ENCODE measurements at places on chromosomes 1 and 21.
A peak's percentile ranks its signal among the peaks of the same experiment; 100 is the strongest.

GRCh38 chr1:156257711-156258110 is 9.9 kb upstream of the PAQR6 start:
- DNase-seq = no peak

GRCh38 chr1:32962248-32962896 is 2.2 kb downstream of the RNF19B start:
- DNase-seq = no peak

GRCh38 chr21:23524685-23525084 is 2082.6 kb downstream of the MRPL39 start:
- no peak for DNase-seq

DNA sequence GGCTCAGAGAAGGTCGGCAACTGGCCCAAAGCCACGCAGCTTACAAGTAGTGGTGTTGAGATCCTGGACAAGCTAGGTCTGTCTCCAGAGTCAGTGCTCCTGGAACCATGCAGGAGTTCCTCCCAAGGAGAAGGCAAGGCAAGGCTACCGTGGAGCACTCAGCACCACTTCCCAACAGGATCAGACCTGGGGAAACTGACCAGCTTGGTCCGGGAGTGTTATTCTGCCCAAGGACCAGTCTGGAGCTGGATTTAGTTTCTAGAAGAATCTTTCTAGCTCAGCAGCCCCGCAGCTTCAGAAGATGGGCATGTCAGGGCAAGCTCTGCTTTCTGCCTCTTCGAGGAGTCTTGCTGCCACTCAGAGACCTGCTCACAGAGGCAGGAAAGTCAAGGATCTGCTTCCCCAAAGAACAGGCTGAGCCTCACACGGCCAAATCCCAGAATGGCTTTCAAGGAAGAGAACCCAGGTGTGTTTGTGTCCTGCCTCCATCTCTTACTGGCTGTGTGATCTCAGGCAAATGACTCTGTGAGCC is 302.8 kb downstream of the MATN1 start:
- DNase-seq = no peak

DNA sequence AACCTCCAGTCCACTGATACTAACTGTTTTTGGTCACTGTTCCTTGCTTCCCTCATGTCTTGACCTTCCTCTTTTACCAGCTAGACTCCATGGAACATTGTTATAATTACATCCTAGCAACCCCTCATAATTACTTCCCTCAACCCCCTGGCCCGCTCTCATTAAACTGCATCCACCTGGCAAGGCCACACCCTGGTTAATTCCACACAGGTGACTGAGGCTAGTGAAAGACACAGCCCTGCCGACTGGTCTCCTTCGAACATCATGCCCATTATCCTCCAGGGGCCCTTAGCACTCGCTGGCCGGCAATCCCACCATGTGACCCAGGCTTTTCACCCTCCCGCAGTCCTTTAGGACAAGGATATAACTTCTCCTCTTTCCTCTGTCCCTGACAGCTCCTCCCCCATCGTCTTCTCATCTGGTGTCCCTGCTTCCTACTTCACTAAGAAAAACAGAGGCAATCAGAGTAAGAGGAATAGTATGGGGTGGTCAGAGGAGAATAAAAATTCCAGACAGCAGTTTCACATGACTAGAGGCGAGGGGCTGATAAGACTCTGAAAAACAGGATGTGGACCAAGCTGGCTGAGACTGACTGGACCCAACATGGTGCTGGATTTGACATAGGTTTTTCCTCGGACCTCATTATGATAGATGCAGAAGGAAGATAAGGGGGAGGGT is 8.8 kb upstream of the TENT5B start:
- DNase-seq = no peak

DNA sequence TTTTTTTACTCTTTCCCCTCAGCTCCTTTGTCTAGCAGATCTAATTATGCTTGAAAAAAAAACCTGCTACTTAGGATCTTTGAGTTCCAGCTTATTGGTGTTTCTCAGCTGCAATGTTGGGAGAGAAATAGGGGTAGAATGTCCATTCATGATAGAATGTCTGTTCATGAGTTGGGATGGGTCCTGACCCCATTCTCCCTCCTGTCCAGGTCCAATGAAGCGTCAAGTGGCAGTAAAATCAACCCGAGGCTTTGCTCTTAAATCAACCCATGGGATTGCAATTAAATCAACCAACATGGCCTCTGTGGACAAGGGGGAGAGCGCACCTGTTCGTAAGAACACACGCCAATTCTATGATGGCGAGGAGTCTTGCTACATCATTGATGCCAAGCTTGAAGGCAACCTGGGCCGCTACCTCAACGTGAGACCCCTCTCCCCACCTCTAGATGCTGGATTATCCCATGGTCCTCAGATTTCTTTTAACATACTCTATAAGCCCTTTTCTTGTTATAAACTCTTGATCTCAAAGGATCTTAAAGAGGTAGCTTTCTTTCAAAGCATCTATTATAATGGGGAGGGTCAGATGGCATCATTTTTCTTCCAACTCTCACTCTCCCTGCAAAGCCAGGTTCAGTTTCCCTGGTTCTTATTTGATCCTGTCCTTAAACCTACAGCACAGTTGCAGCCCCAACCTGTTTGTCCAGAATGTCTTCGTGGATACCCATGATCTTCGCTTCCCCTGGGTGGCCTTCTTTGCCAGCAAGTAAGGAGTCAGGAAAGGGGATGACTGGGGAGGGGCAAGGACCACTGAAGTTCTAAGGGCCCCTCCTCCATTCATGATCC is 11.1 kb downstream of the CERS2 start:
- DNase-seq = no peak

- DNase-seq = peak; percentile 83
Measured at GRCh38 chr21:39388038-39388810, 39.3 kb upstream of the HMGN1 start.

GRCh38 chr1:49226758-49227157 is 450.1 kb upstream of the BEND5 start:
- no peak for DNase-seq

- no peak for DNase-seq
Measured at GRCh38 chr1:30034105-30034626, 689.2 kb downstream of the MATN1 start.

GRCh38 chr1:244322791-244323521 is 128.8 kb downstream of the ADSS2 start:
- DNase-seq = no peak

- DNase-seq = no peak
Measured at GRCh38 chr1:22048351-22049192, 3.9 kb upstream of the CDC42 start.

DNA sequence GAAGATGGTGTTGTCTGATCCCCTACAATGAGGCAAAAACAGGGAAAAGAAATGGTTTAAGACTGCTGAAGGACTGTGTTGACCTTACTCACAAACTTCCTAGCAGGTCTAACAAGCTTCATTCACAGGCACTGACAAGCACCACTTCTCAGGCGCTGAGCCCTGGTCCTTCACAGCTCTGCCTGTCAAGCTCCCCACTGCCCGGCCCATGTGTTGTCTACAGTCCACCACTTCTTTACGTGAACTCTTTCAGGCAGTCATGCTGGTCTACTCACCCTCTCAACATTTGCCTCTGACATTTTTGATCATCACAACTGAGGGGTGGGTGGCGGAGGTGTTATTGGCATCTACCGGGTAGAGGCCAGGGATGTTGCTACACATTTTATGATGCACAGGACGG is 40.7 kb upstream of the MYBPHL start:
- DNase-seq = no peak

- DNase-seq = no peak
Measured at GRCh38 chr21:45256021-45256911, 31.4 kb downstream of the POFUT2 start.

DNA sequence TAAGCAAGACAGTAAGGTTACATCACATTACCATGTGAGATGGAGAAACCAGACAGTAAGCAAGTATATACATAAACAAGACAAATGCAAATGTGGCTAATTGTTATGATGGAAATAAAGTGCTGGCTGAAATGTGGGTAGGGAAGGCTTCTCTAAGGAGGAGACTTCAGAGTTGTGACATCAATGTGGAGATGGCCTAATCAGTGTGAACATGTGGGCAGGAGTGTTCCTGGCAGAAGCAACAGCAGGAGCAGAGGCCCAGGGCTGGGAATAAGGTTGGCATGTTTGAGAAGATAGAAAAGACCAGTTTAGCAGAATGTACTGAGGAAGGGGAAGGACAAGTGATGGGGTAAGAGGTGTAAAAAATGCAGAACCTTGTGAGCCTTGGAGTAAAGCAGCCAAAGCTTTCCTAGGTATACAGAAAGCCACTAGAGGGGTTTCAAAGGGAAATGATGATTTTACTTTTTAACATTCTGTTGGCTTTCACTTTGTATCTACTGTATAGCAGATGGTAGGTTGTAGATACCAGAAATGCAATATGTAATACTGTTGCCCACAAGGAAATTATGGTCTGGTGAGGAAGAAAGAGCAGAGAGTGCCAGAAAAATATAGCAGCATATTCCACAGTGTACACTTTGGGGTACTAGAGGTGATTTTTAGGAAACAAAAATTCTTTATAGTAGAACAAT is 197.4 kb downstream of the FGGY start:
- no peak for DNase-seq

DNA sequence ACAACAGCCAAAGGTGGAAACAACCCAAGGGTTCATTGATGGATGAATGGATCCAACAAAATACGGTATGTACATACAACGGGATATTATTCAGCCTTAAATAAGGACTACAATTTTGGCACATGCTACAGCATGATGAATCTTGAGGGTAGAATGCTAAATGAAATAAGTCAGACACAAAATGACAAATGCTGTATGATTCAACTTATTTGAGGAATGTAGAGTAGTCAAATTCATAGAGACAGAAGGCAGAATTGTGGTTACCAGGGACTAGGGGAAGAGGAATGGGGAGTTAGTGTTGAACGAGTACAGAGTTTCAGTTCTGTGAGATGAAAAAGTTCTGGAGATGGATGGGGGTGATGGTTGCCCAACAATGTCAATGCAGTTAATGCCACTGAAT is 118.0 kb upstream of the PAXBP1 start:
- no peak for DNase-seq

- DNase-seq = peak; percentile 65
Measured at GRCh38 chr1:222634180-222635013, 16.5 kb downstream of the MIA3 start.

DNA sequence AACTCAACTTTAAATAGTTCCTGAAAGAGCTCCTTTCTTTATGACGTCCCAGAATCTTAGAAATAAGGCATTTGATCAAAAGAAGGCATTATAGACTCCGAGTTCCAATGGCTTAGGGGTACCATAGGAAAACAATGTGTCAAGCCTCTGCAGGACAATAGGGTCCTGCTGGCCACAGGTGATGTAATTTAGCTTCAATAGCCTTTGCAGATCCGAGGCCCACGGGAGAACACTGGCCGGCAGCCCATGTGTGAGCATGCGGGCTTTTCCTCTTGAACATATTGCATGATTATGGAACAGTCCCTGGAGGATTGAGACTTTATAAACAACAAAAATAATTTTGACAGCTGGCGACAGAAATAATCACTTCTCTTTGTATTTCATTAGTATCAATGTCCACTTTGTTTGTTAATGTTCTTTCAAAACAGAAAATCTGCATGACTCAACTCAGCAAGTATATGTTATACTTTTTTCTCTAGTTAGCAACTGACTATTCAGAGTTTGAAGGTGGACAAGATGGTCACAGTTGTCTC is 49.0 kb upstream of the NR5A2 start:
- no peak for DNase-seq
